ENCODE measurements at places on chromosomes 12 and 14.

DNA sequence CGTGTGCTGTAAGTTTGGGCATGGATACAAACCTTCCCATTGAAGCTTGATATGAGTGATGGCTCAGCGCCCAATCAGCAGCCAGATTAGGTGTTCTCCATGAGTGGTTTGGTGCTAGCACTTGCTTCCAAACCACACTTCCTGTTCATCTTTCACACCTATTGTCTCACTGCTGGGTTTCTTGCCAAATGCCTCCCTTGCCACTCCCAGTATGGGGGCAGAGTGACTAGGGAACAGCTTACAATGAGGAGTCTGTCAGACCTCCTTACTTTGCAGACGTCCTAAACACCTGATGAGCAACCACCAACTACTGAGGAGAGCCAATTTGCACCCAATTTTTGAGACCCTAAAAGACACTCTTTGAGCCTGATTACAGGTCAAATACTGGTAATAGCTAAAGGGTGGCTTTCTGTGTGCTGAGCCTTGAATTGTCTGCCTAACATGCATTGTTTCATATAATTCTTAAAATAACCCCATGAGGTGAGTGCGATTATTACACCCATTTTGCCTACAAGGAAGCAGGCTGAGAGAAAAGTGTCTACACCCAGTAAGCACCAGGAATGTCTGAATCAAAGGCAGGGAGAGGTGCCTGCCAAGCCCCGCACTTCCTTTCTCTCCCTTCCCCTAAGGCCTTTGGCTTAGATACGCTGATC, 48.4 kb upstream of the FOS start:
- DNase-seq, result peak; percentile 23

DNA sequence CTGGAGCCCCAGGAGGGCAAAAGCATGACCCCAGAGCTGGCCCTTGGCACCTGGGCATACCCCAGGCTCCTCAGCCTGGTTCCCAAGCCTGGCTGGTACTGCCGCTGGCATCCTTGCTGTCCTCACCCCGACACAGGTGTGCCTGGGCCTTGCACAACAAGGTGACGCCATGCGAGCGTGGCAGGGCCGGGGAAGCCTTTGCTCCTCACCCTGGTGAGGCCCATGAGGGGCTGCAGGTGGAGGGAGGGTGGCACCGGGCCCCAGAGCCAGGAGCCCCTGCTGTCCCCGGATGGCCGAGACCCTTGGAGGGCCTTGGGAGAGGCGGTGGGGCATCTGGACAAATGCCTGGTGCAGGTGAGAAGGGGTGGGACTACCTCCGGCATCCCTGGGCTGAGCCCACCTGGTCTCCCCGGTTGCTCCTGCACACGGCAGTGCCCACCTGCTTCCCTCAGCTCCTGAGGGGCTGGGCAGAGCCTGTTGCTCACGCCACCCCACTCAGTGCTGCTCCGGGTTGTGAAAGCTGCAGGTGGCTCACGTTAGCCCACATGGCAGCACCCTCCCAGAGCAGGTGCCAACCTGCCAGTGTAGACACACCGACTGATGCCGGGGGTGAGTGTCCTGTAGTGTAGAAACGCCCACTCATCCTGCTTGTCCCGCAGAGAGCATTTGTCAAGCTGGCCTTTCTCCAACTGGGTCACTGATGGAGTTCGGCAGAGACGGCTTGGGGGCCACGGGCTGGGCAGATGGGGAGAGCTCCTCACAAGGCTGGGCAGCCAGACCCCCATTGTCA, 24.6 kb upstream of the KIF26A start:
- no peak for DNase-seq

DNA sequence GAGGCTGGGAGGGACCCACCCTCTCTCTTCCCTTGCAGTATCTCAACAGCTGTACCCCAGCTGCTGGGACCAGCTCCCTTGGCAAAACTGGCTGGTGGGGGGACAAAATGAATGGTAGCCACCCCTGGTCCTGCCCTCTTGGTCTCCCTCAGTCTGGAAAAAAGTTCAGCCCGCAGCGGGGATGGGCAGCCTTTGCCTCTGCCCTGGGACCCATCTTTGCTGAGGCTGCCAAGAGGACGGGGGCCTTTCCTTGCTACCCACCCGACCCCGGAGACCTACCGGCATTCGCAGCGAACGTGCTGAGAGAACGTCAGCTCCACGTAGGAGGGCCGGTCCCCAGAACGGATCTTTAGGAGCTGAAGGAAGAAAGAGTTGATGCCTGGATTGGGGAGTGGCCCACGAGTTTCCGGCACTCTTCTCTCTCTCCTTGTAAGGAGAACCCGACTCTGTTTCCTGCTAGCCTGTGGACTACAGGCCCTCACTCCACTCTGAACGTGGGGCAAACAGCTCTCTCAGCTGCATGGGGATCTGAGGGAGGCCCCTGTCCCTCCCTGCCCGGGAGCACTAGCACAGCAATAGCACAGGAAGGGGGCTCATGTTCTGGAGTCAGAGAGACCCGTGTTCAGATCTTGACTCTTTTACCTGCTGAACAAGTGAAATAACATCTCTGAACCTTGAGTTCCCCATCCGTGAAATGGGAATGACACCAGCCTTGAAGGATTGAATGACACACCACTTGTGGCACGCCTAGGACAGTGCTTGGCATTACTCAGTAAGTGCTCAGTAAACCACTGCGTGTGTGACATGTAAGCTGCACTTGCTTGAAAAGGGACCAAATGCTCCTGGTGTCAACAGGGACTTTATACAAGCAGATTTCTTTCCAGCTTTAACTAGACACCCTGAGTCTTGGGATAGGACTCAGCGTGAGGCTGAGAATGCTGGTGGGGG, 6.9 kb downstream of the PGF start:
- DNase-seq, result no peak

DNA sequence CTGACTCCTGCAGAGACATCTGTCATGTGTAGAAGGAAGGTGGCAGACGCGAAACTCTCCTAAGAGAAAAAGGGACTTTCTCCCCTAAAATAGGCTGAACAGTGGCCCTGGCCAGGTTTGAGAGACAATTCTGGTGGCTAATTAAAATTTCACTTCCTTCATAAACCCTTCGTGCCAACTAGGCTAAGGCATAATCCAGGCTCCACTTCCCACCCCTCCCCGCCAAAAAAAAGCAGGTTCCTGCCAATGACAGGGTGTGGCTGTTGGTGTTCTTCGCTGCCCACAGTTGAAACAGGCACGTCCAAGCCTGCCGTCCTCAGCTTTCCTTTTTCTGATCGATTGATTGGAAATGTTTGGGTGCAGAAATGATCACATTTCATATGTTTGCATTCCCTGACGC, 144.6 kb downstream of the GCH1 start:
- DNase-seq, result no peak

DNA sequence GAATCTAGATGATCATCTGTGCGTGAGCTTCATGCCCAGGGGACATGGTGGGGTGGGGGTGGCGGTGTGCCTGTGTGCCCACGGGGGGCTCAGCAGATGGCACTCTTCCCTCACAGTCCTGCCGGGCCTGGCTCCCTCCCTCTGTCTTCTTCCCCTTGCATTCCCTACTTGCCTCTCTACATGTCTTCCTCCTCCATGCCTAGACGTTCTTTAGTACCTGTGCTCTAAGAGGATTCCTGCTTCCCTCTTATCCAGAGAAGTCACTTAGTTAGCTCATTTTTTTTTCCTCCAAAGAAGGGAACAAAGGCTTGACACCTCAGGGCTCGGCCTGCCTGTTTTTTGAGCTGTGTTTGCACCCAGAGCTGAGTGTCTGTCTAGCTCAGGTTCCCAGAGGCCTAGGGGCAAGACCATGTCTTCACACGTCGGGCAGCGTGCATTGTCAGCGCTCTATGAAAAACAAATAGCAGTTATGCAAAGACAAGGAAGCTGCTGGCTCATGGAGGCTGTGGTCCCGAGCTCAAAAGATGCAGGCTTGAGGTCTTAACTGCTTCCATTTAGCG, 48.8 kb downstream of the NINJ2 start:
- peak; percentile 23 for DNase-seq

GRCh38 chr12:1117371-1117770, 126.3 kb downstream of the ERC1 start:
- no peak for DNase-seq

DNA sequence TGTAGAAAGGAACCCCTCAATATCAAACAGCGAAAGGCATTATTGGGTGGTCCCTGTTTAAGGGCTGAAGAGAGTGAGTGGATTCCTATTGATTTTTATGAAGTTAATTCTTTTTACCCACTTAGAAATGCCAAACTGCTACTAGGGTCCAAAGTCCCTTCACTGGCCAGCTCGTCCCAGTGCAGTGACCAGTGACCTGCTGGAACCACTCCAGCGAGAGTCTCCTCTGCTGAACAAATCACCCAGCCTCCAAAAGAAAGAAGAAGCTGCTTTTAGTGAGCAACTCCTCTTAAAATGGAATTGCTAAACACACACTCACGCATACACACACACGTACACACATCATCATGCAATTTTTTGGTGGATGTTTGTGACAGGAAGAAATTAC, 198.2 kb upstream of the PLEKHG7 start:
- no peak for DNase-seq

DNA sequence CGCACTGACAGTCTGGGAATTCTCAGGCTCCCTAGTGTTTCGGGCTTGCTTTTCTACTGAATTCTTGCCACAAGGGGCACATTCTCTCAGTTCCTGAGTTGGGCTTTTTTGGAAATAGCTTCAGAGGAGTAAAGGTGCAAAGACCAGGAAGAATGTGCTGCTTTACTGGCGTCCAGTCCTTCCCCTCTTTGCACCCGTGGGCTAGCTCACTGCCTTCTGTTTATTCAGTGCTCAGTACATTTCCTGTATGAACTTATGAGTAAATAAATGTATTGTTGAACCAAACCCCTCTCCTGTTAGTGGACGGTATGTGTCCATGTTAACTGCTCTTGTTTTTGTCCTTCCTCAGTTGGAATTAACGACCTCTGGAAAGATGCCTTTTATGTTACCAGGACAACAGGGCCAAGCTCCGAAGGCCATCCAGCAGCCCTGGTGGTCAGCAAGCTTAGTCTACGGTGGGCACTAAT, 24.0 kb downstream of the GSG1 start:
- no peak for DNase-seq

GRCh38 chr12:65907513-65907912, 83.2 kb downstream of the HMGA2 start:
- no peak for DNase-seq

- no peak for DNase-seq
Measured at GRCh38 chr12:19181666-19182426, 52.3 kb downstream of the PLEKHA5 start.

DNA sequence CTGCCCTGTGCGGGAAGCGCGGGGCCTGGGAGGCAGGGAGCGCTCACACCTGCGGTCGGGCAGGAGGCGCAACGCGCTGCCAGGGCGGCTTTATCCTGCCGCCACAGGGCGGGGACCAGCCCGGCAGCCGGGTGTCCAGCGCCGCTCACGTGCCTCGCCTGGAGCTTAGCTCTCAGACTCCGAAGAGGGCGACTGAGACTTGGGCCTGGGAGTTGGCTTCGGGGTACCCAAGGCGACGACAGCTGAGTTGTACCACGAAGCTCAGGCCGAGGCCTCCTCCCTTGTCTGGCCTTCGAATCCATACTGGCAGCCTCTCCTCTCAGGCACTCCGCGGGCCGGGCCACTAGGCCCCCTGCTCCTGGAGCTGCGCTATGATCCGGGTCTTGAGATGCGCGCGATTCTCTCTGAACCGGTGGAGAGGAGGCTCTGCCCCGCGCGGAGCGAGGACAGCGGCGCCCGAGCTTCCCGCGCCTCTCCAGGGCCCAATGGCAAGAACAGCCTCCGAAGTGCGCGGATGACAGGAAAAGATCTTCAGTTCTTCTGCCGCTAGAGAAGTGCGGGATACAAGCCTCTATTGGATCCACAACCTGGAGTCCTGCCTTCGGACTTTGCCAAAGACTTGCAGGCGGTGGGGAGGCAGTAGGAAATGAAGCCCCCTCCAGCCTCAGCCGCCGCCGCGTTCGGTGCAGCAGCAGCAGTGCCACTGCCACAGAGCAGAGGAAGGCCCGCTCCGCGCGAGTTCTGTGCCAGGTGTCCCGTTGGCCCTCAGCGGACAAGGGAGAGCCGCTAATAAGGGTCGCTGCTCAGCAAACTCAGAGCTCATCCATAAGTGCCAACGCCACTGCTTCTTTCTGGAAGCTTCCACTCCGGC, 6.8 kb downstream of the SIX1 start:
- no peak for DNase-seq

DNA sequence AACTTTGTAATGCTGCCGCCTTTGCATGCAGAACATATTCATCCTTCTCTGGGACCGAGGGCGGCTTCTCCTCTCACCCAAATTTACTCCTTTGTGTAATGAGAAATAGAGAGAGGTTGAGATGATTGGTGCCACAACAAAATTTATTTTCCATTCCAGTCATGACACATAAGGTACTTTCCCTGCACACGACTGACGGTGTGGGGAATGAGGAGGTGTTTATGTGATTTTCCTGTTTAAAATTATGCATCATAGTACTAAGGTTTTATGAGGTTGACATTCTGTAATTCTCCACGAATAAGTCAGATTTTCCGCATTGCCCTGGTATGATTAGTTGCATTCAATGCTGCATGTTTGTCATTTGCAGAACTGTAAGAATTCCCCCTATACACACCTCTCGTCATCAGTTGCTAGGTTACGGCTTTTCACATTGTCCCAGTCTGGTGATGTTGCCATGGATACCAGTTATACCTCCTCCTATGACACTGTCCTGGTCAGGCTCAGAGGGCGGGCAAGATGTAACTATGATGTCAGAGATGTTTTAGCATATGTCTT, 23.1 kb downstream of the BICDL1 start:
- DNase-seq, result peak; percentile 46

DNA sequence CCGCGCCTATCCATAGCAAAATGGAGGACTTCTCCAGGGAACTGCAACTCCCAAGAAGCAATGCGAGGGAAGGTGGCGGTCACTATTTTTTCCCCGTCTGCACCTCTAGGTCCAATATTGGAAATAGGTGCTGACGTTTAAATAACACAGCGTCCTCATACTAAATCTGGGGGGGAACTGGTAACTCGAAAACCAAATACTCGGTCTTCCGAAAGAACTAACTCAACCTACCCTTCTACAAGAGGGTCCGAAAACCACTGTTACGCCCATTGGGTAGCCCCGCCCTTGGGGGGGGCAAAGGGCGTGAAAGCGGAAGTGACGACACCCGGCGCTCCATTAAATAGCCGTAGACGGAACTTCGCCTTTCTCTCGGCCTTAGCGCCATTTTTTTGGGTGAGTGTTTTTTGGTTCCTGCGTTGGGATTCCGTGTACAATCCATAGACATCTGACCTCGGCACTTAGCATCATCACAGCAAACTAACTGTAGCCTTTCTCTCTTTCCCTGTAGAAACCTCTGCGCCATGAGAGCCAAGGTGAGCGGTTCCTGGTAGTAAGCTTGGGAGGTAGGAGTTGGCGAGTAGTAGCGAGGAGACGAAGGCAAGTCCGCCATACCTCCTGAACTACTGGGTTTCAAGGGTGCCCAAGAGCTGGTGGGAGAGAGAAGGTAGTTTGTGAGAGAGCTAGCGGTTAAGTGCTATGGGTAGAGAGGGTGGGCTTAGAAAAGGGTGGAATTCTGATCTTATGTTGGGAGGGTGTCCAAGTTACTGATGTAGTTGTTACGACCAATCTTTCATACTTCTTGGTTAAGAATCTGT, at the start of gene RPL41:
Gene RPL41, plus strand, starts transcription at position 367 of the 815 bp plus-strand sequence.
- DNase-seq, result peak; percentile 94

GRCh38 chr12:122200541-122201175, 2.9 kb upstream of the B3GNT4 start:
- DNase-seq, result no peak

Data from activated CD4-positive, alpha-beta T cell treated with anti-CD3 and anti-CD28 coated beads, Interleukin-2, amount 50 U/mL, for 24 hours (primary cell).